ENCODE measurements at places on chromosomes 16 and 17. TPM values are rescaled to one million over a fixed set of nuclear protein-coding genes. Genes with fewer than 3 reads are reported as not detected.

Gene NDRG4
- 10.9 TPM for total RNA-seq

Gene DLX4
- not detected for total RNA-seq

Gene DVL2
- 21.3 TPM for total RNA-seq

DNA sequence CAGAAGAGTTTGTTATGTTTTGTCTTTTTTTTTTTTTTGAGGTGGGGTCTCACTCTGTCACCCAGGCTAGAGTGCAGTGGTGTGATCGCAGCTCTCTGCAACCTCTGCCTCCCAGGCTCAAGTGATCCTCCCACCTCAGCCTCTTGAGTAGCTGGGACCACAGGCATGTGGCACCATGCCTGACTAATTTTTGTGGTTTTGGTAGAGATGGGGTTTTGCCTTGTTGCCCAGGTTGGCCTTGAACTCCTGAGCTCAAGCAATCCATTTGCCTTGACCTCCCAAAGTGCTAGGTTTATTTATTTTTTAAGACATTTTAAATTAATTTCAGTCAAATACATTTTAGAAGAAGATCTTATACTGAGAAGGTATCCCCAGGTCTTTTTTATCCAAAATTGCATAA is 366.7 kb downstream of the KCNJ2 start:
- no peaks in the 10 kb centered on the region for H3K4me1 ChIP-seq
- no peak overlapping the region for H3K27ac ChIP-seq
- H3K27me3 ChIP-seq: no peaks in the 10 kb centered on the region
- H3K4me3 ChIP-seq: no peak overlapping the region
- no peaks in the 10 kb centered on the region for H3K36me3 ChIP-seq
- DNase-seq: no peak

DNA sequence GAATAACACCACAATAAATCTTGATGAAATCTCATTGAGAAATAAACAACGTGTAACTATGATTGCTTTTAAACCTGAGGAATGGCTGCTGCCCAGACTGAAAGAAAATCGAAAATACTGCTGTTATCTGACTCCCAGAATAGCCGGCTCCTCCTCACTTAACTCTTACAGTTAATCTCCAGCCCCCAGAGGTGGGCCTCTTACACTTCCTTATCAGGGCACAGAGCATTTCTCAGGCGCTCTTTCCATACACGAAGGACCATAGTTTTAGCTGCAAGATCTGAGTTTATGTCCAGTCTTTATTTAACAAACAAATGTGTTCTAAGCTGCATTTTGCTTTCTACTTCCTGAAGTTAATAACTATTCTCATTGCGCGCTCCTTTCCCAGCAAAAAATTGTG is 206.9 kb downstream of the MAP2K4 start:
- DNase-seq: no peak
- no peak overlapping the region for H3K27ac ChIP-seq
- peaks cover 14% of the 10 kb centered on the region for H3K4me1 ChIP-seq
- peaks cover 12% of the 10 kb centered on the region for H3K27me3 ChIP-seq
- no peak overlapping the region for H3K4me3 ChIP-seq
- H3K36me3 ChIP-seq: no peaks in the 10 kb centered on the region

- H3K36me3 ChIP-seq: no peaks in the 10 kb centered on the region
- no peaks in the 10 kb centered on the region for H3K27me3 ChIP-seq
- no peak for DNase-seq
- H3K4me3 ChIP-seq: no peak overlapping the region
These were observed 176.3 kb upstream of the ASIC2 start for GRCh38 chr17:33469421-33469820.

DNA sequence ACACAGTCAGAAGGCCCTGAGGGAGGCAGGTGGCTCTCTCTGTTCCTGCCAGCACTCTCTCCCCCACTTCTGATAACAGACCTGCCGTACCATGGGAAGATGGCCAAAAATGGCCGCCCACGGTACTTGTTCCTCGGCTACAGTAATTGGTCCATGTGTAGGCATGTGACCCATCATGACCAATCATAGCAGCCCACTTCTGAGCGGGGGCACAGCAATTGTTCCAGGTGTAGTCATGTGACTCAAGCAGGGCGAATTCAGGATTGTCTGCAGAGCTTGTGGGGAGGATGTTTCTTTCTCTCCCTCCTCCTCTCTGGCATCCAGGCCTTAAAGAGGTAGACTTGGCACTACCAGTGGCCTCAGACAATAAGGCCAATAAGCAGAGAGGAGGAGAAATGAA is 250.4 kb downstream of the MRTFB start:
- H3K36me3 ChIP-seq: no peaks in the 10 kb centered on the region
- peaks cover 10% of the 10 kb centered on the region for H3K4me1 ChIP-seq

DNA sequence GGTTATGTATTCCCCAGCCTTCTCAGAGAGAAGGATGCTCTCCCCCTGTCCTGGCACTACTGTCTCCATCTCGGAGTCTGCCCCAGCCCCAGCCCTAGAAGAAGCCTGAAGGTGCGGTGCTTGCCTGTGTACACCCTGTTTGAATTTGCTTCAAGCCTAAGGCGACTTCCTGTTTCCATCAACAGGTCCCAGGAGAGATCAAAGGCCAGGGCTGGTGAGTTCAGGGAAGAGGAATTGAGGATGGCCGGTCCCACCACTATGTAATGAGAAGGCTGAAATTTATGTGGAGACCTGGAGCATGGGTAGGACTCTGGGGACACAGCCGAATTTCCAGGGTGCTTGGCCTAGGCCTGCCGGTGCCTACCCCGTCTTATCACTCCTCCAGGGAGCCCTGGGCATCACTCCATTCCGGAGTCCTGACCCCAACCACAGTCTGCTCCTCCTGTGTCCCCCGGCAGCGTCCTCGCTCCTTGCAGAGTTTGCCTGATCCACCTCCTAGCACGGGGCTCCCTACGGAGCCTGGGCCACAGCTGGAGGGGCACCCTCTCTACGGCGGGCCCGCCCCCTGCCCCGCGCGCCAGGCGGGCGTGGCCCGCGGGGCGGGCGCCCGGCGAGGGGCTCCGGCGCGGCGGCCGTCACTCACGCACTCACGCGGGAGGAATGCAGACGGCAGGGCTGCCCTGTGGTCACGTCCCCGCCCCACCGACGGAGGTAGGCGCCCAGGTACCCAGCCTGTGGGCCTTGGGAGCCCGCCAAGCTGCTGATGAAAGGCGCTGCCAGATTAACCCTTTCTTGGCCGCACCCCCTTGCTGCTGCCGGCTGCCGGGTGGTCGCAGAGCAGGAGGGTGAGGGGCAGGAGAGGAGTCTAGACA is 53.8 kb upstream of the TAC4 start:
- H3K27me3 ChIP-seq: peaks cover 94% of the 10 kb centered on the region
- no peaks in the 10 kb centered on the region for H3K4me1 ChIP-seq
- H3K4me3 ChIP-seq: no peak overlapping the region
- no peak for DNase-seq

DNA sequence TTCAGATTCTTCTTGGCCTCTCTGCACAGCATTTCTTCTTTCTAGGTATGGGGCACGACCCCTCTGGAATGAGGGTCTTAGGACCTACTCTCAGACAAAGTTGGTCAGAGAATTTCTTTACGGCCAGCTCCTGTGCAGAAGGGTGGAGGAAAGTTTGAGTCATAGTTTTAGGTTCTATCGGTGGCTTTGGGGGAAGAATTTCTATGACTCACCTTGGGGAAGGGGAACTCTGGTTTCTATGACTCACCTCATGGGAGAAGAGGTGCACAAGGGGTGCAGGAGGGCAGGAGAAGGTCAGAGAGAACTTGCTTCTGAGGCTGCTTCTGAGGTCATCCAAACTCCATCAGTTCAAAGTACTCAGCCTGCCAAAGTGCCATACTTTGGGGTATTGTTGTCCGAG is 2.5 kb upstream of the ABCC12 start:
- peak; percentile 75 for DNase-seq
- H3K4me1 ChIP-seq: peaks cover 2% of the 10 kb centered on the region
- no peak overlapping the region for H3K27ac ChIP-seq
- no peak overlapping the region for H3K4me3 ChIP-seq
- H3K36me3 ChIP-seq: no peaks in the 10 kb centered on the region
